CD4-positive, alpha-beta T cell (primary cell): ENCODE measurements at places on chromosomes 12 and 14.

GRCh38 chr12:124809391-124809790 lies 54.3 kb downstream of the SCARB1 start:
- DNase-seq: no peak

DNA sequence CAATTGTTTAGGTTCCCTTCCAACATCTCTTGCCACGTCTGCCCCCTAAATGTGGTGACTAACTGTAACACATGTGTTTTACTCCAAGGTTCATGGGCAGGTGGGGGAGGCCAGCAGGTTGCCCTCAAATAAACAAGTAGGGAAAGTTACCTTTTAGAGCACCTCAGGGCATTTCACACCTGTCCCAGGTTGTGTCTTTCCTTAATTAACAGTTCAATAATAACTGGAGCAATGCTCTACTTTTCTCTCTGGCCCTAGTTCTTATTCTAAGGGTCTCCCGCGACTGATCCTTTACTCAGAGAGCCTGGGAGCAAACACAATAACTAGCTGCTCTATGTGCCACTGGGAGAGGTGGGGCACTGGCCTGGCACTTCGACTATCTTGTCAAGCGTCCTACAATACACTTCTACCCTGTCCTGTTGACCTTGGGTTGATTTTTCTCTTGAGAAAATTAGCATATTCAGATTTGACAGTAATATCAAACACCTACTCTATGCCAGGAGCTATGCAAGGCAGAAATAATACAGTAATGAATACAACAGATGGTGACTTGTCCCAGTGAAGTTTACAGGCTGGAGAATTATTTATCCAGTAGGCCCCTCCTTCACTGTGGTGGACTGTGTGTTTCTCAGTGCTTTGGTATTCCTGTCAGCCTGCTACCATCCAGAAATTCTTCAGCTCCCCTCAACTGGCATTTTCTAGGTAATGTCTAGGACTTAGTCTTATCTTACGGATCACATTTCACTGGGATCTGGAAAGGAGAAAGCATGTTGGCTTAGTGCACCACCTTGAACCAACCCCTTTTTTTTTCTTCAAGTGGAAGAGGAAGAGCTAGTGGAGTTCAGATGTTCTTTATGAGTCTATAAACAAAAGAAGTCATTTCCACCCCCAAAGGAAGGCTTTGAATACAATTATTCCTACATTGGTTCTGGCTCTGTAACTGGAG lies 202.6 kb downstream of the CRADD start:
- DNase-seq: no peak

DNA sequence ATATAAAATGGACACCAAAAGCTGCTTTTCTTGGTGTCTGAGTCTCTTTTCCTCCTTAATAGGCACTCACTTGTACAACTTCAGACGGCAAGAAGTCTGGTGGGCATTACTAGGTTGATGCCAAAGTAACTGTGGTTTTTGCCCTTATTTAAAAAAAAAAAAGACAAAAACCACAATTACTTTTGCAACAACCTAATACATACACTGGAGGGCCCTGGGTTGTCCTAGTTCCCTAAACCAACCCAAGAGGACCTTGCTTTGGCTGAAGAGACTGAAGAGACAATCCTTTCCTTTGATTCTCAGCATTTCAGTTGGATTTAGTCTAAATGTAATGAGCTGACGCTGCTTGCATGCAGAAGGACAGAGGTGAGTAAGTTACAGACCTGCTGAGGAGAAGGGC lies 16.2 kb upstream of the PLEKHG3 start:
- DNase-seq: no peak

DNA sequence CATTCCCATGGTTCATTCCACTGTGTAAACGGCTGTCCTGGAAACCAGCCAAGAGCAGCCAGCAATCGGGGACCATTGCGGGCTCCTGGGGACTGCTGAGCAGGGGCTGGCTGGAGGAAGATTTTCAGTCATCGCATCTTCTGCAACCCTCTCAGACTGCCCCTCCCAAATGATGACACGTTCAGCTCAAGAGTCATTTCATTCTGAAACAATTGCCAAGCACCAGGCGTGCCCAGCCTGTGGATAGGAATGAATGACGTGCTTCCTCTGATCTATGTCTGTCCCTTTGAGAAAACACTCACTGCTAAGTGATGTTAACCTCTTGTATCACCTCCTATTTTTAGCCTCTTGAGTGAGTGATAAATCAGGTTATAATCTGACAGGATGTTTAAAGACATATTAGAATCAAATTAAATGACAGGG lies 62.0 kb downstream of the NDUFA12 start:
- no peak for DNase-seq

DNA sequence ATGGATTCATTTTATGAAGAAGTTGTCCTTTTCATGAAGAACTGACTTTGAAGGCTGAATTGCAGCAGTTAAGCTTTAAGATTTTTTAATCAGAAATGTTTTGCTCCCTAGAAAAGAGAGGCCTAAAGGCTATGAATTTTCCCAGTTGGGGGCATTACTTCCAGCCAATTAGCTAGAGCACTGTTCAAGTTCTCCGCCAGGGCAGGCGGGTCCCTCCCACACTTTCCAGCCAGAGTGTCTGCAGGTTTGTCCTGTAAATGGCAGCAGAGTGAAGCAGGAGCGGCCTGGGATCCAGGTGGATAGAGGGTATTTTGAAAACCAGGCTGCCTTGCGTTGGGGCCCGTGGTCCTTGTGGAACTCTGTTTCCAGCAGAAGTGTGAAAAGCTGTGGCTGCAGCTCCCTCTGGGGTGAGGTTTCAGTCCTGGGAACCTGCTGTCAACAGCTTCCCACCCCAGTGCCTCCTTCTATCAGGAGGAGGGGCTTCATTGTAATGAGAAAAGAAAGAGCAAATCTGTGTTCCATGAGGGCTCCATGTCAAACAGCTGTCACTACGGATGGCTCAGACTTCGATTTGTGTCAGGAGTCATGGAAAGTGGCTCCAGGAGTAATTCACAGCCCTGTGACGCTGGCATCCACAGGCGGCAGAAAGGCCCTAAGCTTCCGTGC lies 210.7 kb upstream of the TMEM132C start:
- no peak for DNase-seq

DNA sequence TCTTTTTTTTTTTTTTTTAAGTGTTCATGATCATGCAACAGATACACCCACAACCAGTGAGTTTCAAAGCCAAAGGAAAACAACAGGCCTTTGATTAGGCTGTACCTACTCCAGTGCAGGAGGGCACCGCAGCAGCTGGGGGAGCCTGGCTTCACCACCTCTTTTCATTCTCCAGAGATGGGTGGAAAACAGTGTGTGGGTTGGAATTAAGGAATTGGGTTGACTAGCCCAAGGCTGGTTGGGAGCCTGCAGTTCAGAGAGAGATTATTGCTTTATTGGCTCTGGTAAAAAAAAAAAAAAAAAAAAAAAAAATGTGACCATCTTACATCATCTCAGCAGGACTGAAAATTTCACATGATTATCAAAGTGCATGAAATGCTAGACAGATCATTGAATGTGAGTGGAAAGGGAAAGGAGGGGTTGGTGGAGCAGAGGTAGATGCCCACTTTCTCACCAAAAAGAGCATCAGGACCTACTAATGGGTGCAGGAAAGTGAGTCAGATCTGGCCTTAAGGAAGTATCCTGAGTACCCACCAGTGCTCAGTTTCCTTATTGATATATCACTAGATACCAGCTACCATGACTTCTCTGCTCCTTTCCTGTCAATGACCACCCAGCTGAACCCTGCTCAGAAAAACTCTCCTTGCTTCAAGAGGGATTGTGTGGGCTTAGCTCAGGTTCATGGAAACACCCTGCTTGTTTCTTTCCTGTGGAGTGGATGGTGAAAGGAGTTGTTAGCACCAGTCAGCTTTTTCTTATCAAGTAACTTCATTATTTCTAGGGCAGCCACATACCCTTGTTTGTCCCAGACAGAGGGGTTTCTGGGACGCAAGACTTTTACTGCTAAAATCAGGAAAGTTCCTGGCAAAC lies 54.8 kb upstream of the DYRK2 start:
- DNase-seq: no peak
